Left renal pelvis (tissue), 4 donors: ENCODE measurements at places on chromosomes 3 and 15. TPM values are rescaled to one million over a fixed set of nuclear protein-coding genes. Genes with fewer than 3 reads are reported as not detected.

The ZNF620 gene
- 11.2 TPM for polyA plus RNA-seq

The GLDN gene
- polyA plus RNA-seq: 0.32 TPM

The TMEM40 gene
- 1.6 TPM for polyA plus RNA-seq

The KNG1 gene
- polyA plus RNA-seq: 169 TPM

The CPN2 gene
- polyA plus RNA-seq: 0.49 TPM
